ENCODE measurements at places on chromosomes 4 and X. TPM values are rescaled to one million over a fixed set of nuclear protein-coding genes. Genes with fewer than 3 reads are reported as not detected.
A peak's percentile ranks its signal among the peaks of the same experiment; 100 is the strongest.

- peaks cover 32% of the 10 kb centered on the region for H3K27me3 ChIP-seq
- H3K4me3 ChIP-seq, result no peak overlapping the region
- H3K4me1 ChIP-seq, result no peaks in the 10 kb centered on the region
- DNase-seq, result no peak
- no peak overlapping the region for H3K27ac ChIP-seq
Measured at GRCh38 chr4:183966371-183966770, 61.3 kb downstream of the STOX2 start.

DNA sequence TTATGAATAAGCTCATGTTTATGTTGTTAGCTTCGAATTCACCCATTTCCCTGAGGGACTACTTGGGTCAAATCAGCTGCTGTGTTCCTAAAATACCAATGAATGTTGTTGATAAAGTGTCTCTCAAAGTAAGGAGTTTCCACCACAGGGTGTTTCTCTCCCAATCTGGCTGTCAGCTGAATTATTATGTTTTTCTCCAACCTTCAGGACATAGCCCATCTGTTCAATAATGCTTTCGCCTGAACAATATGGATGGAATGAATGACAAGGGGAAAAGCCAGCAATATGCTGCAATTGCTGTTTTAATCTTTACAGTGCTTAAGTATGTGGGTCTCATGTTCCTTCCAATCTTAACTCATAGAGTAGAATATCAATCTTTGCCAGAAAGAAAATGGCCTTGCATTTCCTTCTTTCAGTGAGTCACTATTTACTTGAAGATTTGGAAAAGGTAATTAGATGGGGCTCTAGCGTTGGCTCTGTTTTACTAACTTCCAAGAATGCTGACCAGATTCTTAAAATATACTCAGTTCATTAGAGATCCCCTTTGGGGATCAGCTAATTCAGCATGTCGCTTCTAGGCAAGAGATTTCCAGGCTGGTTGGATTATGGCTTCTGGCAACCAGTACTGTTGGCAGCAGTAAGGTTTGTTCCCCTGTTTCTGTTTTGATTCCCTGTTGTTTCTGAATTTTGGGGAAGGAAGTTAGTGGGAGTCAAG lies 410.5 kb downstream of the PPP3CA start:
- no peak overlapping the region for H3K4me3 ChIP-seq
- H3K27me3 ChIP-seq, result no peaks in the 10 kb centered on the region
- peaks cover 1% of the 10 kb centered on the region for H3K36me3 ChIP-seq

DNA sequence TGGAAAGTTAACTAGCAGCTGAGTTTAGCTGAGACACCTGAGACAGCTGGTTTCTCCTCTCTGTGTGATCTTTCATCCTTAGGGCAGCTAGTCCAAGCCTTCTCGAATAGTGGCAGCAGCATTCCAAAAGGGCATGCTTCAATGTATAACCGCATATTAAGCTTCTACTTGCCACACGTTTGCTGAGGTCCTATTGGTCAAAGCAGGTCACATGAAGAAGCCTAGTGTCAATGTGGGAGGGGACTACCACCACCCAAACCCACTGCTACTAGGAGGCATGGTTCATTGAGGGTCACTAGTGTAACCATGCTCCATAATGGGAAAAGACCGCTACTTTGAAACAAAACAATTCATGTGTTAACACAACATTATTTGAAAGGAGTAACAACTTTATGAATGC lies 314.9 kb upstream of the SMIM31 start:
- DNase-seq, result no peak
- H3K4me3 ChIP-seq, result no peak overlapping the region
- no peaks in the 10 kb centered on the region for H3K4me1 ChIP-seq
- H3K27me3 ChIP-seq, result no peaks in the 10 kb centered on the region
- H3K36me3 ChIP-seq, result no peaks in the 10 kb centered on the region

GRCh38 chr4:8176547-8177399 lies 18.2 kb upstream of the ABLIM2 start:
- DNase-seq, result peak; percentile 53
- no peaks in the 10 kb centered on the region for H3K36me3 ChIP-seq
- H3K27ac ChIP-seq, result no peak overlapping the region
- no peaks in the 10 kb centered on the region for H3K4me1 ChIP-seq

GRCh38 chrX:154714925-154715324 lies 36.0 kb downstream of the GAB3 start:
- peak; percentile 70 for DNase-seq
- peak overlapping the region; percentile 28 for H3K27ac ChIP-seq
- H3K27me3 ChIP-seq, result no peaks in the 10 kb centered on the region
- peaks cover 29% of the 10 kb centered on the region for H3K36me3 ChIP-seq
- H3K4me3 ChIP-seq, result no peak overlapping the region
- H3K4me1 ChIP-seq, result peaks cover 89% of the 10 kb centered on the region

The HTATSF1 gene
- total RNA-seq, result 74.1 TPM
